ENCODE measurements at places on chromosomes 1 and 21.

- peaks cover 13% of the 10 kb centered on the region for H3K4me1 ChIP-seq
- no peak overlapping the region for H3K27ac ChIP-seq
- no peak overlapping the region for H3K4me3 ChIP-seq
- H3K36me3 ChIP-seq, result no peaks in the 10 kb centered on the region
These were observed 107.7 kb upstream of the ZNF648 start for GRCh38 chr1:182169203-182169602.

DNA sequence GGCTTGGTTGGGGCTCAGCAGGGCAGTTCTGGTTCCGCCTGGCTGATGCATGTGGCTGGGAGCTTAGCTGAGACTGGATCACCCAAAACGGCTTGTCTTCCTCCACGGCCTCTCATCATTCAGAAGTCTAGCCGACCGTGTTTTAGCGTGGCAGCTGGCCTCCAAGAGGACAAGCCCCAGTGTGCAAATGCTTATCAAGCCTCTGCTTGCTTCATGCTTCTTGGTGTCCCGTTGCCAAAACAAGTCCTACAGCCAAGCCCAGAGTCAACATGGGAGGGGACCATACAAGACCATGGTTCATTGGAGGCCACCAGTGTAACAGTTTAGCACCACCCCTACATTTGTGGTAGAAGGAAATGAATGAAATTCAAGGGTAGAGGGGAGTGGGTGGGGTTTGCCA lies 10.5 kb upstream of the KDF1 start:
- no peak overlapping the region for H3K27ac ChIP-seq
- H3K4me3 ChIP-seq, result no peak overlapping the region
- DNase-seq, result no peak
- peaks cover 17% of the 10 kb centered on the region for H3K27me3 ChIP-seq
- H3K4me1 ChIP-seq, result no peaks in the 10 kb centered on the region
- no peaks in the 10 kb centered on the region for H3K36me3 ChIP-seq

DNA sequence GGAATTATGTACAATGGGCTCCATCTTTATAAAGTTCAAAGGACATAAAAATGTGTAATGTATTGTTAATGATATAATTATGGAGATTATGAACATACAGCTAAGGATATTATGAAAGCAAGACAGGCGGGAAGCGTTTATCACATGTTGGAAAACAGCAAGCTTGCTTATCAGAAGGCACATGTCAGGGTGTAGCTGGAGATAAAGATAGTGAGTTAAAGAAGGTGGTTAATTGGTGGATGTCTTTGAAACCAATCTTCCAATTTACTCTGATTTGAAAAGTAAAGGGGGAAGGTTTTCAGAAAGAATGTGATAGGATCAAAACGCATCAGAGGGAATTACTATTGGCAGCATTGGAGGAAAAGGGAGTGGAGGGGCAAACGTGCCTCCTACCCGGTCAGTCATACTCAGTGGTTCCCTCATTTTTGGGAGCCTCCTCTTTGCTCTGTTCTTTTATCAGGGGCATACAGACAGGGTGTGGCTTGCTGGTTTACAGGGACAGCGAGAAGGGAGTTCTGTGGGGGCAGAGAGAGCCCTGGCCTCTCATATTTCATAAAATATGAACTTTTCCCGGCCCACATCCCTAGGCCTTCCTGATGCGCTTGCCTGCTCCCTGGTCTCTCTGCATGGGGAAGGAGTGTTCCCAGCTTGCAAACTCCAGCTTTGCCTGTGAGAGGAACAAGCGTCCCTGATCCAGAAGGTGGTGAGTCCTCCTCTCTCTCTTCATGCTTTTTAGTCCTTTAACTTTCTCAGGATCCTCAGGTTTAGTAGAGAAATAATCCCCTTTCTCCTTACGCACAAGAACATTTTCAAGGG lies 8.0 kb upstream of the SVBP start:
- peaks cover 4% of the 10 kb centered on the region for H3K4me1 ChIP-seq
- H3K4me3 ChIP-seq, result no peak overlapping the region
- H3K27me3 ChIP-seq, result no peaks in the 10 kb centered on the region

DNA sequence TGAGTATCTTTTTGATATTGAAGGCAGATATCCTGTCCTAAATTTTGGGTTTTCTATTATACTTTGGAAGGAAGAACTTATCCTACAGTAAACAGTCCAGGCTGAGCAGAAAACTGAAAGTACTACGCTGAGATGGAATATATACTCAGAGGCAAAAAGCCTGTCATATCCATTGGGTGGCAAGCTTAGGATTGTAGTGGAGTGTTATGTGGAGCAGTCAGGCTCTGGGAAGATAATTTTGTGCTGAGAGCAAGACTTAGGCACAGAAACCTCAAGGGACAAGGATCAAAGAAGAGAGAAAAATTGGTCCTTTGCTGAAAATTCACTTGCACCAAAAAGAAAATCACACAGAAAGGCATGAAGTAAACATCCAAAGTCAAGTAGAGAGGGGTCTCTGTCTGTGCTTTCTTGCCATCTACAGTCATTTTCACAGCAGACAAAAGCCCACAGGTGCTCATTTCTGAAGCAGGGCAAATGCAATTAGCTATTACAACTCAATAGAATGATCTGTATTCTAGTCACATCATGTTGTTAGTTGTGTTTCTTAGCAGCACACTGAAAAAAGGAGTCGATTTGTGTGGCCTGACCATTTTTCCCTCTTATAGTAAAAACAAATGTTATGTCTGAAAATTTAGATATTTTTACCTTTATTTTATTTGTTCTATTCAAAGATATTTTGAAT lies 38.5 kb downstream of the CRB1 start:
- no peak overlapping the region for H3K4me3 ChIP-seq
- H3K27ac ChIP-seq, result no peak overlapping the region
- no peak for DNase-seq
- H3K36me3 ChIP-seq, result no peaks in the 10 kb centered on the region
- no peaks in the 10 kb centered on the region for H3K27me3 ChIP-seq
- H3K4me1 ChIP-seq, result no peaks in the 10 kb centered on the region

- H3K27ac ChIP-seq, result no peak overlapping the region
- no peaks in the 10 kb centered on the region for H3K27me3 ChIP-seq
- H3K4me1 ChIP-seq, result no peaks in the 10 kb centered on the region
- H3K36me3 ChIP-seq, result peaks cover 47% of the 10 kb centered on the region
These were observed 16.6 kb downstream of the COPA start for GRCh38 chr1:160326418-160326817.

DNA sequence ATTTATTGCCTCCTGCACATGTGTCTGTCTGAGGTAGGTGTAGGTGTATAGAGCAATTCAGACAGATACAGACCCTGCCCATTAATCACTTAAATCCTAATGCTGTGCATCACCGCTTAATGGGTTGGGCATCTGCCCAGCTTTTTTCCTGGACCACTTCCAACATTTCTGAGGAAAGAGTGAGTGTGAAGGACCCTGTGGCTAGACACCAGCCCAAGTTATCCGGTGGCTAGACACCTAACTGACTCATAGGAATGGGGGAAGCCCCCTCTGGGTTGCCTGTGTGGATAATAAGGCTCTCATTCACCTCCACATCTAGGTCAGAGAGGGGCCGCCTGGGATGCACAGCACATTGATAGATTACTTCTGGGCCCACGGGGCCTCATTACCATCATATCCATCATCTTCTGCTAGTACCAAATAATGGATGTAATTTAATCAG lies 121.1 kb upstream of the RAVER2 start:
- H3K27ac ChIP-seq, result no peak overlapping the region
- H3K27me3 ChIP-seq, result no peaks in the 10 kb centered on the region
- no peak for DNase-seq
- peaks cover 7% of the 10 kb centered on the region for H3K4me1 ChIP-seq

- no peaks in the 10 kb centered on the region for H3K36me3 ChIP-seq
- H3K27ac ChIP-seq, result no peak overlapping the region
- peaks cover 23% of the 10 kb centered on the region for H3K4me1 ChIP-seq
These were observed 35.2 kb downstream of the SYT6 start for GRCh38 chr1:114118351-114118990.

DNA sequence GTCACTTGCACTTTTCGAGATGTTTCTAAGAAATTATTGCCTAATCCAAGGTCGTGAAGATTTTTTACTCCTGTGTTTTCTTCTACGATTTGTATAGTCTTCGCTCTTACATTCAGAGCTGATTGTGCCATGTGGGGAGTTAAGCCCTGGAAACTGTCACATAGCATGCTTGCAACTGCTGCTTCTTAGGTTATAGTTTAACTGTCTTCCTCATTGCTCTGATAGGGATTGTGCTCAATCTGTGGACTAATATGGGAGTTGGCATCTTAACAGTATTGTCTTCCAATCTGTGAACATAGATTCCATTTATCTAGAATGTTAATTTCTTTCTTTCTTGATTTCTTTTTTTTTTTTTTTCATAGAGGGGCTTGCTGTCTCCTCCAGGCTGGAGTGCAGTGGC lies 34.8 kb upstream of the CAMTA1 start:
- H3K27ac ChIP-seq, result no peak overlapping the region
- H3K4me3 ChIP-seq, result no peak overlapping the region
- no peaks in the 10 kb centered on the region for H3K36me3 ChIP-seq
- DNase-seq, result no peak
- H3K27me3 ChIP-seq, result peaks cover 4% of the 10 kb centered on the region

GRCh38 chr1:108843390-108844137 lies 13.3 kb downstream of the AKNAD1 start:
- DNase-seq, result peak; percentile 49
- H3K4me3 ChIP-seq, result no peak overlapping the region
- peaks cover 7% of the 10 kb centered on the region for H3K4me1 ChIP-seq
- H3K27ac ChIP-seq, result peak overlapping the region; percentile 7

DNA sequence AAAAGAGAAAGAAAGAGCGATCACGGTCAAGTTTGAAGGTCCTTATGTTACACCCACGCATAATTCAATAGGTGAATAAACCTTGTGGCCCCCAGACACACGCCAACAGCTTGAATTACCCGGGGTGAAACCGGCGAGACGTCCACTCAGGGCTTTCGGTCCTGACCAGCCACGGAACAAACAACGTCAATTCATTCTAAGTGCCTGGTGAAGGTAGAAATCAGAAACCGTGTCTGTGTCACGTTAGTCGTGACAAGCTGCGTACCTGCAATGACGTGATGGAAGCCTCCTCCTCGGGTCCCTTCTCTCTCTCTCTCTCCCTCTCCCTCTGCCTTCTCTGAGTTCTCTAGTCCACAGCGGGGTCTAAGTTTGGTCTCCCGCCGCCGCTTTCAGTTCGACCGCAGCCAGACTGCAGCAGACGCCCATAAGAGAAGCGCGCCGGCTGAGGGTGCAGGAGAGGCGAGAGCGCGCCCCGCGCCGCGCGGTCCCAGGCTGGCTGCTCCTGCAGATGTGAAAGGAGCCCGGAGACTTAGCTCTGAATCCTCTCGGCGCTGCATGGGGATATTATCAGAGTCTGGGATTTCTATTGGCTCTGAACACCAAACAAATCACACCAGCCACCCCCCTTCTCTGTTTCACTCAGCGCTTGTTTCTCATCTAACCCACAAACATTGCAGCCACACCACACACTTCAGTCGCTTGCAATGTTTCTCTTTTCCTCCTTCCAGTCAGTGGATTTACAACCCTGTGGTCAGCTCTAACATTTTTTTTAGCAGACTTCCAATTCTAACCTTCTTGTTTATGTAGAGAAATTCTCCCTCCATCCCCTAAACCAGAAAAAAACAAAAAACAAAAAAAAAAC lies at the start of gene GREM2:
GREM2 (minus strand) TSS at position 537 of the 862 bp plus-strand sequence. CDS start 118,680 bp downstream, outside the sequence.
- no peaks in the 10 kb centered on the region for H3K36me3 ChIP-seq
- peaks cover 2% of the 10 kb centered on the region for H3K4me1 ChIP-seq
- H3K27ac ChIP-seq, result no peak within 1 kb of the TSS

GRCh38 chr1:12594966-12595756 lies 22.8 kb downstream of the DHRS3 start:
- peak overlapping the region; percentile 81 for H3K27ac ChIP-seq
- H3K4me1 ChIP-seq, result peaks cover 54% of the 10 kb centered on the region
- H3K27me3 ChIP-seq, result peaks cover 14% of the 10 kb centered on the region

GRCh38 chr1:9228609-9229008 lies 6.0 kb upstream of the H6PD start:
- peaks cover 3% of the 10 kb centered on the region for H3K4me1 ChIP-seq
- DNase-seq, result no peak
- no peaks in the 10 kb centered on the region for H3K27me3 ChIP-seq
- no peak overlapping the region for H3K27ac ChIP-seq

DNA sequence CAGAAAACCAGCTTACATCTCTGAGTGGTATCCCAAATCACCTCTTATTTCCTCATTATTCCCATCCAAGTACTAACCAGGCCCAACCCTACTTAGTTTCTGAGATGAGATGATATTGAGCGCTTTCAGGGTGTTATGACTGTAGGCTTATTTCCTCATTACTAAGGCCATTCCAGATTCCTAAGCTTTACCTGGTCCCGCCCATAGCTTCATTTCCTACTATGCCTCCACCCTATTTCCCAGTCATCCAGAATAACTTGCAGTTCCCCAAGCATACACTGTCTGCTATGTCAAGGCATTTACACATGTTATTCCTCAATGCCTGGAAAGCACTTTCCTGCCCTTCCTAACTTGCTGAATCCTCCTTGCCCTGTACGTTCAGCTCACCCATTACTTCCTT lies 79.3 kb upstream of the SPAG17 start:
- H3K4me3 ChIP-seq, result no peak overlapping the region
- peaks cover 4% of the 10 kb centered on the region for H3K4me1 ChIP-seq
- no peak for DNase-seq
- H3K27ac ChIP-seq, result no peak overlapping the region

DNA sequence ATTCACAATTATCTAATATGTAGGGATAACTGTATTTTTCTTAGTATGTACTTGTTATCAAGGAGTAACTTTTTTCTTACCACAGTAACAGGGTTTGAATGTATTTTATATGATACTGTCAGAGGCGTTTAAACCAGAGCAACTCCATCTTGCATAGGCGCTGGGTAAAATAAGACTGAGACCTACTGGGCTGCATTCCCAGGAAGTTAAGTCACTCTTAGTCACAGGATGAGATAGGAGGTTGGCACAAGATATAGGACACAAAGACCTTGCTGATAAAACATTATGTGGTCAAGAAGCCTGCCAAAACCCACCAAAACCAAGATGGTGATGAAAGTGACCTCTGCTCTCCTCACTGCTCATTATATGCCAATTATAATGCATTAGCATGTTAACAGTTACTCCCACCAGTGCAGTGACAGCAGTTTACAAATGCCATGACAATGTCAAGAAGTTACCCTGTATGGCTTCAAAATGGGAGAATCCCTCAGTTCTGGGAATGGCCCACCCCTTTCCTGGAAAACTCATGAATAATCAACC lies 64.8 kb downstream of the RPE65 start:
- no peaks in the 10 kb centered on the region for H3K36me3 ChIP-seq
- no peak for DNase-seq
- no peaks in the 10 kb centered on the region for H3K27me3 ChIP-seq
- H3K27ac ChIP-seq, result no peak overlapping the region
- no peaks in the 10 kb centered on the region for H3K4me1 ChIP-seq
- H3K4me3 ChIP-seq, result no peak overlapping the region

- H3K36me3 ChIP-seq, result no peaks in the 10 kb centered on the region
- no peak overlapping the region for H3K4me3 ChIP-seq
- no peaks in the 10 kb centered on the region for H3K4me1 ChIP-seq
- no peak overlapping the region for H3K27ac ChIP-seq
- H3K27me3 ChIP-seq, result no peaks in the 10 kb centered on the region
These were observed 104.5 kb upstream of the FMN2 start for GRCh38 chr1:239987103-239987745.
